Osteoblast (primary cell): ENCODE measurements at places on chromosomes 1 and 21. TPM values are rescaled to one million over a fixed set of nuclear protein-coding genes. Genes with fewer than 3 reads are reported as not detected.

The ANGPTL1 gene
- total RNA-seq: 12.1 and 15.6 TPM in 2 replicates

The TRAF3IP3 gene
- not detected in 2 replicates for total RNA-seq

The SELL gene
- total RNA-seq: under 0.01 TPM in 2 replicates

The CLK2 gene
- total RNA-seq: 17.4 and 19.7 TPM in 2 replicates

The CD48 gene
- total RNA-seq: under 0.01 TPM in 1 of 2 replicates, not detected in the other

The GABRD gene
- total RNA-seq: not detected in 2 replicates

The GPX7 gene
- total RNA-seq: 73.5 and 74.0 TPM in 2 replicates

The GREM2 gene
- 4.7 and 5.6 TPM in 2 replicates for total RNA-seq

The CYP4Z1 gene
- total RNA-seq: not detected in 2 replicates

The TRABD2B gene
- under 0.01 TPM in 2 replicates for total RNA-seq

The ZNF684 gene
- 3.6 and 3.8 TPM in 2 replicates for total RNA-seq

The FAM151A gene
- total RNA-seq: not detected in 2 replicates

The OLFML2B gene
- 49.9 and 58.9 TPM in 2 replicates for total RNA-seq

The UBL4B gene
- total RNA-seq: 1.1 and 1.8 TPM in 2 replicates

The HUNK gene
- under 0.01 TPM in 2 replicates for total RNA-seq

DNA sequence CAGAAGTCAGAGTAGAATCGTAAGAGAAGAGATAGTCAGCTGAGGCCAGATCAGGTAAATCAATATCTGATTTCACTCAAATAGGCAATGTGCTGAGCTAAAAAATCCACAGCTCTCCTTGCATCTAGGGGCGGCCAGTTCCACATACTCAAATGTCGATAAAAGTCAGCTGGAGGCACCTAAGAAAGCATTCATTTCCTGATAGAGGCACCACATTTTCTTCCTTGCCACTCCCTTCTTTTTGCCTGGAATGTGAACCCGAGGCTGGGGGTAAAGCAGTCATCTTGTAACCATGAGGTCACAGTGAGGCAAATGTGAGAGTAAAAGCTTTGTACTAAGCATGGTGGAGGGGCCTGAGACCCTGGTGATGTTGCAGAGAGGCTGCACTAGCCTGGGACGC lies 24.2 kb upstream of the CTPS1 start:
- peak; percentile 65 for DNase-seq

- no peak for DNase-seq
Observed at GRCh38 chr1:153220606-153221303, 3.4 kb downstream of the PRR9 start.

GRCh38 chr1:154788886-154789285 lies 81.2 kb downstream of the KCNN3 start:
- no peak for DNase-seq

- no peak for DNase-seq
Observed at GRCh38 chr1:241411776-241412338, 54.9 kb upstream of the RGS7 start.

- no peak for DNase-seq
Observed at GRCh38 chr1:94686882-94687281, 133.3 kb upstream of the SLC44A3 start.

DNA sequence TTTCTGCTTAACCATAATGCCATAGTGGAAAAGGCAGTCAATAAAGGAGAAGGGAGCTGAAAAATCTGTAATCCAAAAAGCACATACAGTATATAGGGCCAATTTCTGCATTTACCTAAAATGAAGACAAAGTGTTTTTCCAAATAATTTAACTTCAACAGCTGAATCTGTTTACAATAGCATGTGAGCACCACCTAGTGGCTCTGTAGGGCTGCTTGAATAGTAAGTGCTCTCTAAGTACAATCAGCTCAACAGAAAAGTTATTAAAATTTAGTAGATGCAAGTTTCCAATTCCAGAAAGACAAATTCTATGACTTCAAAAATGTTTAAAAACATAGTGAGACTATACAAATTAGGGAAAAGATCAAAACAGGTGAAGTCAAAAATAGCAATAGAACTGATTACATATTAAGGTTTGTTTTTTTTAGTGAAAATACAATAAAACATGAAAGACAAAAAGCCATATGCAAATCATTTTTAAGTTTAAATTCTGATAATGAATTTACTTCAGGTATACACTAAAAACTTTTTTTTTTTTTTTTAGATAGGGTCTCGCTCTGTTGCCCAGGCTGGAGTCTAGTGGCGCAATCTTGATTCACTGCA lies 220.0 kb downstream of the SETD4 start:
- no peak for DNase-seq

- DNase-seq: peak; percentile 13
Observed at GRCh38 chr1:209758400-209758799, 2.5 kb downstream of the TRAF3IP3 start.

GRCh38 chr1:12598974-12599373 lies 19.0 kb downstream of the DHRS3 start:
- no peak for DNase-seq

- no peak for DNase-seq
Observed at GRCh38 chr1:22864886-22865285, 107.8 kb downstream of the LACTBL1 start.

DNA sequence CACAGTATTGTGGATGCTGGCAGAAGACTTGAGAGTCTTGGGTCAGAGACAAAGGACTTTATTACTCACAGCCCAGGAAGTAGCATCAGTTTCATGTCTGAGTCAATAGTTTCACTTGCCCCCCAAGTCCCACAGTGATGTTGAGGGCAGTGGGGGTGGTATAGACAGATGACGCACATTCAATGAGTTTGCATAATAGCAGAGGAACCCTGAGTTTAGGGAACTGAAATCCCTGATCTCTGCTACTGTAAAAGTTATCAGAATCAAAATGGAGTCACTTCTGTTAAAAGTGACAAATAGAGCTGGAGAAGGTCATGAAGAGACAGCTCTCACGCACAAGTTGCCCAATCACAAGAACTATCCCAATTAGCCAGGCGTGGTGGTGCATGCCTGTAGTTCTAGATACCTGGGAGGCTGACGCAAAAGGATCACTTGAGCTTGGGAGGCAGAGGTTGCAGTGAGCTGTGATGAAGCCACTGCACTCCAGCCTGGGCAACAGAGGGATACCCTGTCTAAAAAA lies 11.5 kb upstream of the HCRTR1 start:
- peak; percentile 93 for DNase-seq

DNA sequence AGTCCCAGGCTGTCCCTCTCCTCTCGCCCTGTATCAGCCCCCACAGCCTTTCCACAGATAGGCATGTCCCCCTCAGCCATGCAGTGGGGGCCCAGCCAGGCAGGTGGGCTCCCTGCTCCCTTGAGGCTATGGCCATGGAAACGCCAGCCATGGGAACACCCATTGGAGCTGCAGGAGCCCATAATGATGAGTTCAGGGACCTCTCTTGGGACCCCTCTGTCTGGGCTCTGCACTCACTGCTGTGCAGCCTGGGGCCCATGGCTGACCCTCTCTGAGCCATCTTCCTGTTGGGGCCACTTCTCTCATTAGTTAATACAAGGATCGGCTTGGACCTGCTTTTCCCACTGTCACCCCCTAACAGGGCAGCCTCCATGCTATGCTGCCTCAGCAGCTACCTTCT lies 33.2 kb downstream of the WNT3A start:
- peak; percentile 66 for DNase-seq

DNA sequence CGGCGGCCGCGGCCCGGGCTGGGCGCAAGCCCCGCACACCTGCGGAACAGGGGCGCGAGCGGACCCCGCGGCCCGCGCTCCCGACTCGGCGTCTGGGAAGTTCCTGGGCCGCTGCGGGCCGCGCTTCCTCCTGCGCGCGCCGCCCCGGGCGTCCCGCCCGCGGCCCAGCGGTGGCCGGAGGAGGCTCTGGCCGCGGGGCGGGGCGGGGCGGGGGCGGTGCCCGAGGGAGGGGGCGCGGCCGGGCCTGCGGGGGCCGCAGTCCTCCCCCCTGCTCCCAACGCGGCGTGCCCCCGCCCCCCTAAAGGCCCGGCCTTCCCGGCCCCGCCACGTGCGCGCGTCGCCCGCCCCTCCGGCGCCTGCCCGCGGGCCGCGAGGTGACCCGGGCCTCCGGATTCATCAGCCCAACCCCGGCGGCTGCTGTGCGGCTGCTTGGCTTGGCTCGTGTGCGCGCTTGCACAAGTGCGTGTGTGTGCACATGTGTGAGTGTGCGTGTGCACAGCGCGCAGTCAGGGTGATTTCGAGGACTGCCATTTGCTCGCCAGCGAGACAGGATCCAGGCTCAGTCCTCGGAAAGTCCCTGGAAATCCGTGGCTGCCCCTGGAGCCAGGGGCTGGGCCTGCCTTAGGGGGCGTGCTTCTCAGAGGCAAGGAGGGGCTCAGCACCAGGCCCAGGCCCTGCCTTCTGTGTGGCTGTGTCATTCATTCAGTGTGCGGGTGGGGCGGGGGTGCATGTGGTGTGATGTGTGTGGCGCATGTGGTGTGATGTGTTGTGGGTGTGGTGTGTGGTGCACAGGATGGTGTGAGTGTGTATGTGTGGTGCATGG lies at the start of gene C2CD2:
Gene C2CD2, minus strand, starts transcription at position 188 of the 823 bp plus-strand sequence. CDS start 370 bp downstream, outside the sequence.
- peak; percentile 100 for DNase-seq

DNA sequence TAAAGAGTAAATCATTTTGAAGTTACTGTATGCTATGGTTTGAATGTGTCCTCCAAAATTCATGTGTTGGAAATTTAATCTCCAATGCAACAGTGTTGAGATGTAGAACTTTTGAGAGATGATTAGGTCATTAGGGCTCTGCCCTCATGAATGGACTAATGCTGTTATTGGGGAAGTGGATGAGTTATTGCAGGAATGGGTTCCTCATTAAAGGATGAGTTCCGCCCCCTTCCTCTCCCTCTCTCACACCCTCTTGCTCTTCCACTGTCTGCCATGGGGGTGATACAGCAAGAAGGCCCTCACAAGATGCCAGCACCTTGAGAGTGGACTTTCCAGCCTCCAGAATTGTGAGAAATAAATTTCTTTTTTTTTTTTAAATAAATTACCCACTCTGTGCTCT lies 97.6 kb downstream of the ATP1A1 start:
- DNase-seq: no peak

- no peak for DNase-seq
Observed at GRCh38 chr1:55476445-55477015, 261.4 kb upstream of the USP24 start.

GRCh38 chr1:78236716-78237115 lies 190.9 kb downstream of the GIPC2 start:
- DNase-seq: peak; percentile 70

- DNase-seq: no peak
Observed at GRCh38 chr1:95888941-95889390, 655.0 kb downstream of the RWDD3 start.

- DNase-seq: no peak
Observed at GRCh38 chr1:161705537-161705936, 1.5 kb upstream of the FCRLA start.

GRCh38 chr1:227758366-227758765 lies 23.1 kb downstream of the SNAP47 start:
- no peak for DNase-seq

GRCh38 chr1:228367798-228368791 lies 38.5 kb downstream of the TRIM11 start:
- peak; percentile 87 for DNase-seq

- DNase-seq: peak; percentile 78
Observed at GRCh38 chr1:77899647-77900320, 11.4 kb downstream of the NEXN start.

- DNase-seq: no peak
Observed at GRCh38 chr1:221182791-221183533, 303.7 kb downstream of the HLX start.

DNA sequence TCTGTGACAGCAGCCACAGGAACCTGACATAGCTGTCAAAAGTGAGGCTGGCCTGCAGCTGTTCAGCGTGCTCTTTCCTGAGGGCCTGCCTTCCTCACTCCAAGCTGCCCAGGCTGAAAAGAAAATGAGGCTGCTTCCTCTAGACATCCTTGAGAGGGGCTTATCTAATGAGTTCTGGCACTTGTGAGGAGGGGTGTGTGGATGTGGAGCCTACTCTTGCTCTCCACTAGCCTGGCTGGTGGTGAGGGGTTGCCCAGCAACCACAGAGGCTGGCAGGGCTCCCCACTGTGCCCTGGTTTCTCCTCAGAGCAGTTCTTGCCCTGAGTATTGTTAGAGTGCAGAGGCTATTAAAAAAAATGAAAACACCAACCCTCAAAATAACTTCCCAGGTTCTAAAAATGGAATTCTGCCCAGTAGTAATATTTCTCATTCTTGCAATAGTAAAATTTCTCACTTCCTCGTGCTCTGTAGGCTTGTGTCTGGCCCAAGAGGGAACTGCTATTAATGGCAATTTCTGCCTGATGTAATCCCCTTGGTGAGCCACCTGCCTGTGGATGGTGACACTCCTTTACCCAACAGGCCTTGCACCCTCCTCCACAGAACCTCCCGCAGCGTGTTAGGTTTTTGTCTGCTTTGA lies 52.6 kb upstream of the EPS8L3 start:
- no peak for DNase-seq

DNA sequence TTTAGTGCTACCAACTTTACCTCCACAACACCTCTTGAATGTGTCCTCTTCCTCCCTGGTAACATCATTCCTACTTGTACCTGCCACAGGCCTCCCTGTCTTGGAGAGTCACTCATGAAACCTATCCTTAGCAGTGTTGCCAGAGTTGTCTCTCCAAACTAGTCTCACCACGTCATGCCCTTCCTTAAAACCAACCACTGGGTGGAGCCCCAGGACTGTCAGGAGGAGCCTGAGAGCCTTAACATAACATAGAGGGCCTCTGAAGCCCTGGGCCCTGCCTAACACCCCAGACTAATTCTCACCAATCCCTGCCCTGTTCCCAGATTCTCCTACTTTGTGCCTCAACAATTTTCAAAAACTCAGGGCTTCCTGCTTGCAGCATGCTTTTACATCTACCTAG lies 65.3 kb downstream of the ZNF697 start:
- peak; percentile 58 for DNase-seq
